ENCODE measurements at places on chromosomes 3 and 15. TPM values are rescaled to one million over a fixed set of nuclear protein-coding genes. Genes with fewer than 3 reads are reported as not detected.
A peak's percentile ranks its signal among the peaks of the same experiment; 100 is the strongest.

- peaks cover 10% of the 10 kb centered on the region for H3K27me3 ChIP-seq
- no peaks in the 10 kb centered on the region for H3K36me3 ChIP-seq
- no peak overlapping the region for H3K4me3 ChIP-seq
- DNase-seq: no peak
- H3K27ac ChIP-seq: no peak overlapping the region
These were observed 4.3 kb upstream of the CPN2 start for GRCh38 chr3:194355379-194355778.

DNA sequence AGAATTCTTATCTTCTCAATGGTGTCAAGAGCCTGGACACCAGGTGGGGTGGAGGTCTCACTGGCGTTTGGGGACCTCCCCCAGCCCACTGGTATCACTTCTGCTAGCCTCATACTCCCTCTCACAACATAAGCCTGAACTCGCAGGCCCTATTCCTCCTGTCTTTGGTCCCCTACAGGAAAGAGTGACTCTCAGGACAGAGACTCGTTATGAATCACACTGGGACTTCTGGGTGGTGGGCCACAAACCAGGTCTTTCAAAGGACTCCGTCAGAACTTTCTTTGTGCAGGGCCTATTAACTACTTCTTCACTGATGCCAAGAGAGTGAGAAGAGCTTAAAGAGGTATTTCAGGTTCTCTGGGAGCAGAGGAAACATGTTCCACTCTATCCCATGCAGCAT is 100.4 kb downstream of the WDR76 start:
- no peak for DNase-seq
- peaks cover 2% of the 10 kb centered on the region for H3K27me3 ChIP-seq
- no peaks in the 10 kb centered on the region for H3K36me3 ChIP-seq
- H3K27ac ChIP-seq: no peak overlapping the region
- H3K4me1 ChIP-seq: no peaks in the 10 kb centered on the region
- H3K4me3 ChIP-seq: no peak overlapping the region

GRCh38 chr3:5520237-5520636 is 332.7 kb downstream of the EDEM1 start:
- no peak for DNase-seq
- no peak overlapping the region for H3K27ac ChIP-seq
- H3K4me1 ChIP-seq: no peaks in the 10 kb centered on the region
- no peaks in the 10 kb centered on the region for H3K36me3 ChIP-seq
- no peaks in the 10 kb centered on the region for H3K27me3 ChIP-seq

- H3K4me1 ChIP-seq: peaks cover 57% of the 10 kb centered on the region
- DNase-seq: no peak
These were observed 33.1 kb downstream of the FLNB start for GRCh38 chr3:58041182-58041825.

- H3K27me3 ChIP-seq: peaks cover 3% of the 10 kb centered on the region
- H3K4me3 ChIP-seq: peak overlapping the region; percentile 22
- H3K4me1 ChIP-seq: peaks cover 12% of the 10 kb centered on the region
- peak overlapping the region; percentile 55 for H3K27ac ChIP-seq
These were observed 37.5 kb upstream of the CHST2 start for GRCh38 chr3:143081844-143082778.

DNA sequence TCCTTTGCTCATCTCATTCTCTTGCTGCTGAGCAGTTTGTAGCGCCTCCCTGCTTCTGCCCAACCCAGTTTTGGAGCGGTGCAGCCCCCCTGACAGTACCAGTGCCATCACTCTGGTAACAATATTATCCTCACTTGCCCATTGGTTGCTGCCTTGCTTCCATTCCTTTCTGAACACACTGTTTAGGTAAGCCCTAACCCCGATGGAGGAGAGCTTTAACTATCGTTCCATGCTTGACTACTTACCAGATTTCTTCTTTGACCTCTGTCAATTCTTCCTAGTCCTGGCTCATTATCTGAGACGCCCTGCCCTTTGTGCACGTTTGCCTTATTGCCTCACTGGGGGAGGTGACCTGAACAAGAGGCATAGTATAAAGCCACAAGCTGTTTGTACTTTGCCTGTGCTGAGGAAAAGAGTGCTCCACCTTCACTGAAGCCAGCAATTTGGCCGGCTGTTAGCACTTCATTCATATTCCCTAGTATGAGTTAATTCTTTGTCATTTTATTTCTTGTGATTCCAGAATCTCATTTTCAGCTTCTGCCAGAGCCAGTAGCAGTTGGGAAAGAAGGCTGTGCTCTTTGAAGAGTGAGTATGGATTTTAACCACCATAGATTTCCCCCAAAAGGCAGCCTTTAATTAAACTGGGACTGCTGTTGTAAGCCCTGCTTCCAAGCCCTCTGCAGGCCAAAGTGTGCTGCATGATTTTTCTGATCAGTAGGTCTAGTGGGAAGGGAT is 11.9 kb downstream of the ABHD6 start:
- H3K36me3 ChIP-seq: no peaks in the 10 kb centered on the region
- no peak overlapping the region for H3K27ac ChIP-seq
- no peak for DNase-seq
- no peaks in the 10 kb centered on the region for H3K27me3 ChIP-seq
- peaks cover 5% of the 10 kb centered on the region for H3K4me1 ChIP-seq

Gene TOP2B
- 135 TPM for total RNA-seq

Gene SPESP1
- total RNA-seq: 1.2 TPM

DNA sequence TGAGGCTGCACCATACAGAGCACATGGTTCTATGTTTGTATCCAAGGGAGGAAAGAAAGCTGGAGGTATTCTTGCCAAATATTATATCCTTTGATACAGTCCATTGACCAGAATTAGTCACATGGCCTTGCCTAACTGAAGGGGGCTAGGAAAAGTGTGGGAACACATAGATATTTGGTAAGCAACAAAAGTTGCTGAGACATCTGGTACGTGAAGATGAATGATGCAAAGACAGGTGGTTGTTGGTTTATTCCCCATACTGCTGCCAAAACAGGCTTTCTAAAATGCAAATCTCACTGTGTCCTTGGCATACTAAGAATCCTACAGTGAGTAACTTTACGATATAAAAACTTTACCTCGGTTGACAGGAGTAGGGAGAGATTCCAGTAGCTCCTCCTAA is 162.2 kb downstream of the VGLL3 start:
- H3K27ac ChIP-seq: no peak overlapping the region
- H3K36me3 ChIP-seq: no peaks in the 10 kb centered on the region
- no peaks in the 10 kb centered on the region for H3K27me3 ChIP-seq
- H3K4me1 ChIP-seq: no peaks in the 10 kb centered on the region
- no peak for DNase-seq

DNA sequence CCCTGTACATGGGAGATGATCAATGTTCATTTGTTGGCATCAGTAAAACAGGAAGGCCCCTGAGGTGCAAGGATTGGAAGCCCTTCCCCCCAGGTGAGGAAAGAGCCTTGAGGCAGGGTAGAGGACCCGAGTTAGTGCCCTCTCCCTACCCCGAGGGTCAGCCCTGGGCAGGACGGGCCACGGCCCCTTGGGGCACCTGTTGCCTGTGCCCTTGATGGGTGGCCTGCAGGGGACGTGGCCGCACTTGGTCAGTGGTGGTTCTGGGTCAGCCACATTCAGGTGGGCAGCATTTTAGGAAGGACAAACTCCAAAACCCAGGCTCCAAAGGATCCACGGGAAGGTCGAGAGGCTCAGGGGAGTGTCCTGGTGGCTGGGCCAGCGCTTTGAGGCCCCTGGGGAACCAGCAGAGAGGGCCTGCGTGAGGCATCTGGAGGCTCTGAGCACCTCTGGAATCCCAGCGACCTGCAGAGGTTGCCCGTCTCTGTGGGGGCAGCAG is 15.8 kb upstream of the RPUSD3 start:
- H3K27ac ChIP-seq: no peak overlapping the region
- no peak overlapping the region for H3K4me3 ChIP-seq
- no peaks in the 10 kb centered on the region for H3K4me1 ChIP-seq
- DNase-seq: no peak
- no peaks in the 10 kb centered on the region for H3K36me3 ChIP-seq
- peaks cover 15% of the 10 kb centered on the region for H3K27me3 ChIP-seq

Gene THAP10
- not detected for total RNA-seq

- H3K4me3 ChIP-seq: no peak overlapping the region
- H3K4me1 ChIP-seq: peaks cover 39% of the 10 kb centered on the region
- no peak overlapping the region for H3K27ac ChIP-seq
- no peaks in the 10 kb centered on the region for H3K27me3 ChIP-seq
- H3K36me3 ChIP-seq: peaks cover 47% of the 10 kb centered on the region
These were observed 9.8 kb downstream of the PLEKHO2 start for GRCh38 chr15:64851503-64851840.

Gene KNG1
- not detected for total RNA-seq

DNA sequence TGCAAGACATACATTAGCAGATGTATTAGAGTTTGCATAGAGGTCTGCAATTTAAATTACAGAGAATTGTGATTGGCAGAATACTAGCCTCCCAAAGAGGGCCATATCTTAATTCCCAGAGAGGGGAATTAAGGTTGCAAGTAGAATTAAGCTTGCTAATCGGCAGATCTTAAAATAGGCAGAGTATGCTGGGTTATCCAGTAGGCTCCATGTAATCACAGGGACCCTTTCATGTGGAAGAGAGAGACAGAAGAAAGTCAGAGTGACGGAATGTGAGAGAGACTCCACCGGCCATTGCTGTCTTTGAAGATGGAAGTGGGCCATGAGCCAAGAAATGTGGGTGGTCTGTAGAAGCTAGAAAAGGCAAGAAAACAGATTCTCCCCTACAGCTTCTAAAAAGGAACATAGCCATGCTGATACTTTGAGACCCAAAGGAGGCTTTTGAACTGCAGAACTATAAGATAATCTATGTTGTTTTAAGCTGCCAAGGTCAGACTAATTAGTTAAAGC is 38.8 kb downstream of the IMPG2 start:
- no peak for DNase-seq
- H3K4me3 ChIP-seq: no peak overlapping the region
- H3K4me1 ChIP-seq: no peaks in the 10 kb centered on the region
- H3K36me3 ChIP-seq: peaks cover 2% of the 10 kb centered on the region
- no peak overlapping the region for H3K27ac ChIP-seq

DNA sequence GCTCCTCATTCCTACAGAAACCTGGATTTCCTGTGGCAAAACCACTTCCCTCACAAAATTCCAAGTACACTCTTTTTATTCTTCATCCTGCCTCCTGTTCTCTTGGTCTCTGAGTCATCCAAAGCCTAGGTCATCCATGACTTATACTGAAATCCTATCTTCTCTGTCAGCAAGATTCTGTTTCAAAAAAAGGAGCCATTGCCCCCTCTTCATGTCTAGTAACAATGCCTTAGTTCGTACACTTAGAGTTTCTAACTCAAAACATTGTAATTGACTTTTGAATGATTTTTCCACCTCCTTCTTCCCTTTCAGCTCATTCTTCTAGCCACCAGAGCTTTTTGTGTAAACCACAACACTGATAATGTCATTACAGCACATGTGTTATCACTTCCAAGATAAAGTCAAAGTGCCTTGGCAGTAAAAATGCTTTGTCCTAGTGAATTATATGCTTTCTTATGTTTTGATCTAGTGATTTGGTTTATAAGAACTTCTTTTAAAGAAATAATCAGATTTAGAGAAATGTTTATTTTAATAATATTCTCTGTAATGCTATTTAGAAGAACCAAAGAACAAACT is 256.5 kb upstream of the NECTIN3 start:
- no peak for DNase-seq
- peak overlapping the region; percentile 70 for H3K27ac ChIP-seq
- H3K36me3 ChIP-seq: no peaks in the 10 kb centered on the region
- H3K4me1 ChIP-seq: peaks cover 22% of the 10 kb centered on the region

Gene CPLX3
- 0.17 TPM for total RNA-seq

GRCh38 chr3:81790117-81790516 is 28.7 kb upstream of the GBE1 start:
- no peaks in the 10 kb centered on the region for H3K27me3 ChIP-seq
- no peak for DNase-seq
- no peaks in the 10 kb centered on the region for H3K4me1 ChIP-seq
- H3K36me3 ChIP-seq: no peaks in the 10 kb centered on the region

Gene RBP2
- total RNA-seq: not detected

- H3K4me3 ChIP-seq: no peak overlapping the region
- H3K36me3 ChIP-seq: peaks cover 51% of the 10 kb centered on the region
- DNase-seq: no peak
- peaks cover 13% of the 10 kb centered on the region for H3K4me1 ChIP-seq
These were observed 22.6 kb downstream of the TSPAN3 start for GRCh38 chr15:77048135-77048876.

- peaks cover 1% of the 10 kb centered on the region for H3K36me3 ChIP-seq
- no peak overlapping the region for H3K27ac ChIP-seq
- no peaks in the 10 kb centered on the region for H3K4me1 ChIP-seq
- no peak overlapping the region for H3K4me3 ChIP-seq
These were observed 101.6 kb upstream of the MEF2A start for GRCh38 chr15:99464137-99464536.

- H3K36me3 ChIP-seq: peaks cover 1% of the 10 kb centered on the region
- no peak overlapping the region for H3K27ac ChIP-seq
- peaks cover 5% of the 10 kb centered on the region for H3K4me1 ChIP-seq
- H3K27me3 ChIP-seq: peaks cover 18% of the 10 kb centered on the region
- H3K4me3 ChIP-seq: no peak overlapping the region
These were observed 102.7 kb downstream of the ASB7 start for GRCh38 chr15:100705065-100705464.

DNA sequence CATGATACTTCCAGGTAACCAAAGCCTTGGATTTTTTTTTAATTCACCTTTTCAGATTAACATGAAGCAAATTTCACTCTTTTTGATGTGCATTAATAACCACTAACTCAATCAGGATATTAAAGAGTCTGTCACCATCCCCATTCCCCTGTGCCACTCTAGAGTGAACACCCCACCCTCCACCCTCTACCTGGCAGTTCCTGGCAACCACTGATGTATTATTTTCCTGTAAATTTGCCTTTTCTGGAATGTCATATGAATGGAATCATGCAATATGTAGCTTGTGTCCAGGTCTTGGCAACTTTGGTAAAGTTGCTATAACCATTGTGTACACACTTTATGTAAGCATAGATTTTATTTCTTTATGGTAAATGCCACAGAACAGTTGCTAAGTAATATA is 627.6 kb downstream of the MCTP2 start:
- H3K27ac ChIP-seq: no peak overlapping the region
- no peak for DNase-seq
- no peaks in the 10 kb centered on the region for H3K36me3 ChIP-seq
- H3K4me1 ChIP-seq: no peaks in the 10 kb centered on the region
- H3K4me3 ChIP-seq: no peak overlapping the region

DNA sequence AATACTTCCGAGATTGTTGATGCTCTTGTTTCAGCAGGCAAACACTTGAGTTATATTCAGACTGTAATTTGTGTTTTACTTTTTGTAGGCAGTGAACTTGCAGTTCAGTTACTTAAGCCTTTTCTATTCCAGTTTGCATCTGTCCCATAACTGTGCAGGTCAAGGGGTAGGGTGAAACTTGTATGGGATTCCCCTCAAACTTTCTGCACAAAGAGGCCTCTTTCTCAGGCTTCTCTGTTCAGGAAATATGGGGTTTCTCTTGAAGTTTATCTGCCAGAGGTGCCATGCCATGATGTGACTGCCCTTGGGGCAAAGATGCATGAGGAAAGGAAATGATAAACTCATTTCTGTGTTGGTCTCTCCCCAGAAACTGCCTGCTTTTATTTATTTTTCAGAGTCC is 66.7 kb downstream of the SLC24A1 start:
- no peaks in the 10 kb centered on the region for H3K27me3 ChIP-seq
- H3K36me3 ChIP-seq: peaks cover 58% of the 10 kb centered on the region
- peaks cover 12% of the 10 kb centered on the region for H3K4me1 ChIP-seq
- no peak overlapping the region for H3K4me3 ChIP-seq
- H3K27ac ChIP-seq: no peak overlapping the region
- no peak for DNase-seq

Gene CLDN1
- total RNA-seq: 0.34 TPM
